ENCODE measurements at places on chromosomes 16 and 17.

- no peak overlapping the region for H3K27ac ChIP-seq
- H3K4me3 ChIP-seq, result no peak overlapping the region
- H3K27me3 ChIP-seq, result no peaks in the 10 kb centered on the region
- H3K4me1 ChIP-seq, result peaks cover 2% of the 10 kb centered on the region
- peaks cover 6% of the 10 kb centered on the region for H3K36me3 ChIP-seq
Observed at GRCh38 chr17:3826191-3826590, 19.9 kb downstream of the NCBP3 start.

GRCh38 chr17:67862614-67863217 lies 37.4 kb downstream of the BPTF start:
- DNase-seq, result no peak
- no peak overlapping the region for H3K27ac ChIP-seq
- peaks cover 2% of the 10 kb centered on the region for H3K36me3 ChIP-seq
- peaks cover 3% of the 10 kb centered on the region for H3K4me1 ChIP-seq
- no peaks in the 10 kb centered on the region for H3K27me3 ChIP-seq

DNA sequence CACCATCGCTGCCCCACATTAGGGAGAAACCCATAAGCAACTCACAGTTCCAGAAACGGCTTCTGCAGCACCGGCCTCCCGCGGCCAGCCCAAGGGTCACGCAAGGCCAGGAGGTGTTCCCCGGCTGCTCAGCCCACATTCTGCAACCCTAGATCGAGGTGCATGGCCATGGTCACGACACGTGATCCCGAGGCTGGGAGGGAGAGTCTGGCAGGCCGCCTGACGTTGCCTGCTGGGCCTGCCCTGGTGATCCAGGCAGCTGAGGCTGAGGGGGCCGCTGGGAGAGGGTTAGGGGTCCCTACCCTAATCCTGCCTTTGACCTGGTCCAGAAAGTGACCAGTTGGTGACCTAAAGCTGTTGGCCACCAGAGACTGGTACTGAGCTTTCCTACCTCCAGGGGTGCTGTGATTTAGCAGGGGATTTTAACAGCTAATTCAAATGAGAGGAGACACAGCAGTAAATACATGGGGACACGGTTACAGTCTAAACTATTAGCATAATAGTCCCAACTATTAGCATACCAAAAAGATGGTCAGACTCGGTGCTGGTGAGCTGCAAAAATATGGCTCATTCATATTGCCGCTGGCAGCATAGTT lies 97.4 kb upstream of the CIBAR2 start:
- no peak overlapping the region for H3K27ac ChIP-seq
- H3K4me3 ChIP-seq, result no peak overlapping the region
- H3K4me1 ChIP-seq, result peaks cover 4% of the 10 kb centered on the region
- H3K27me3 ChIP-seq, result no peaks in the 10 kb centered on the region

GRCh38 chr17:81727324-81728031 lies 15.4 kb downstream of the SLC25A10 start:
- no peaks in the 10 kb centered on the region for H3K4me1 ChIP-seq
- DNase-seq, result no peak
- no peak overlapping the region for H3K4me3 ChIP-seq
- H3K27me3 ChIP-seq, result no peaks in the 10 kb centered on the region
- no peak overlapping the region for H3K27ac ChIP-seq

GRCh38 chr17:69057280-69057679 lies 3.4 kb downstream of the ABCA9 start:
- no peaks in the 10 kb centered on the region for H3K4me1 ChIP-seq
- H3K27me3 ChIP-seq, result no peaks in the 10 kb centered on the region
- H3K4me3 ChIP-seq, result no peak overlapping the region
- H3K36me3 ChIP-seq, result no peaks in the 10 kb centered on the region
- no peak for DNase-seq

- DNase-seq, result no peak
- H3K36me3 ChIP-seq, result no peaks in the 10 kb centered on the region
- no peaks in the 10 kb centered on the region for H3K27me3 ChIP-seq
- H3K27ac ChIP-seq, result no peak overlapping the region
- no peaks in the 10 kb centered on the region for H3K4me1 ChIP-seq
Observed at GRCh38 chr17:57228911-57229310, 27.4 kb upstream of the MSI2 start.

DNA sequence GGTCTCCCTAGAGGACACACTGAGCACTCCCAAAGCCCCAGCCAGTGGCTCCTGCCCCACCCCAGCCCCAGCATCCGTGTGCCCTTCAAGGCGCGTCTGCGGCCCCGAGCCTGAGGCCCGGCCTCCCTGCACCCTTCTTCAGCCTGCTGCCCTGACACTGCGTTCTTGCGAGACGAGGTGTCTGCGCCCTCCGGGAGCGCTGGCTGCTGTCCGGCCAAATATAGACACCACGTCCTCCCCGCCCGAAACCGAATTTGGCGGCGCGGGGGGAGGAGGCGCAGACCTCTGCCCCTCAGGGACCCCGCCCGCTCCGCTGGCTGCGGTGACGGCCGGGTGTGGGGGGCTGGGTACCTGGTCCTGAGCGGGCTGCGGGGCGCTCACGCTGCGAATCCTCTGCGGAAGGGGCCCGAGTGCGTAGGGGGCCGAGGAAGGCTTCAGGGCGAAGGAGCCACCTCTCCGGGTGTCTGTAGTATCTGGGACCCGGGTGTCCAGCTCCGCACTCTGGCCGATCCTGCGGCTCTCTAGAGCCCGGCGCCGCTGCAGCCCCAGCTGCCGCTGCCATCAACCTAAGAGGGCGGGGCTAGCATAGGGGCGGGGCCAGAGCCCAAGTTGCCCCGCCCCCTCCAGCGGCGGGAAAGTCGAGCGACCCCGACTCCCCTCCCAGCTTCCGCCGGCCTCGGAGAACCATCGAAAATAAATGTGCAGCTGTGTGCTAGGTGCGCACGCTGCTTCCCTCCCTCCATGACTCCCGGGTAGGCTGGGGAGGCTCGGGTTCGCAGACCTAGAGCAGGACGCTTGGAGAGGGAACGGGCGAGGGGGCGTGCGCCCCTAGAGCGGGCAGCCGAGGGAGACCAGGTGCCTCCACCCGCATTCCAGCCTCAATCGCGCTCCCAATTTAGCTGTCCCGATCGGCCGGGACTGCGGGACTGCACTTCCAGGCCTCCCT lies at the start of gene CORO6:
TSS of gene CORO6 (minus strand) at position 576 of the 946 bp plus-strand sequence. CDS start 1,491 bp downstream, outside the sequence.
- H3K27me3 ChIP-seq, result no peaks in the 10 kb centered on the region
- peak within 1 kb of the TSS; percentile 65 for H3K4me3 ChIP-seq
- H3K4me1 ChIP-seq, result no peaks in the 10 kb centered on the region
- H3K27ac ChIP-seq, result peak within 1 kb of the TSS; percentile 28

- no peaks in the 10 kb centered on the region for H3K4me1 ChIP-seq
- no peak overlapping the region for H3K4me3 ChIP-seq
- H3K27me3 ChIP-seq, result no peaks in the 10 kb centered on the region
- DNase-seq, result peak; percentile 3
- no peaks in the 10 kb centered on the region for H3K36me3 ChIP-seq
Observed at GRCh38 chr17:28849281-28849680, 5.5 kb upstream of the ERAL1 start.
